ENCODE measurements at places on chromosomes 12 and 14.

DNA sequence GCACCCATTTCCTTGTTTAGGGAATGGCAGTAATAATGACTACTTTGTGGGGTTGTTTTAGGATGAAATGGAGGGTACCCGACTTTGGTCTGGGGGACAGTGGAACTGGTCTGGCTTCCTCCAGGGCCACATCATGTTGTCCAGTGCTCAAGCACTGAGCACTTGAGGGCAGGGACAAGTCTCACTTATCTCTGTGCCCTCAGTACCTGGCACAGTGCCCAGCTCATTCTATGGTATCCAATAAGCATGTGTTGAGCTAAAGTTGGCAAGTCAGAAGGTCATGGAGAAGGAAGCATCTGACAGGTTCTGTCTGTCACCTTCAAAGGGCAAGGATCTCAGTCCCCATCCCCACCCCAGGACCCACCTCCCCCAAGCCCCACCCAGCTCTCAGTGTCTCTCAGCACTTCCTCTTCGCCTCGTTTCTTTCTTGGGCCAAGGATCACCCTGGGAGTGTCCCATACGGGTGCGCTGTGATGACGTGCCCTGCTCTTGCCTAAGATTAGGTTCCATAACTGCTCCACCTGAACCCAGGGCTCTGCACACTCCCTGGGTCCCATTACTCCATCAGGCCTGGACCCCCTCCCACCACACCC lies 24.3 kb upstream of the TMEM106C start:
- no peak for DNase-seq

DNA sequence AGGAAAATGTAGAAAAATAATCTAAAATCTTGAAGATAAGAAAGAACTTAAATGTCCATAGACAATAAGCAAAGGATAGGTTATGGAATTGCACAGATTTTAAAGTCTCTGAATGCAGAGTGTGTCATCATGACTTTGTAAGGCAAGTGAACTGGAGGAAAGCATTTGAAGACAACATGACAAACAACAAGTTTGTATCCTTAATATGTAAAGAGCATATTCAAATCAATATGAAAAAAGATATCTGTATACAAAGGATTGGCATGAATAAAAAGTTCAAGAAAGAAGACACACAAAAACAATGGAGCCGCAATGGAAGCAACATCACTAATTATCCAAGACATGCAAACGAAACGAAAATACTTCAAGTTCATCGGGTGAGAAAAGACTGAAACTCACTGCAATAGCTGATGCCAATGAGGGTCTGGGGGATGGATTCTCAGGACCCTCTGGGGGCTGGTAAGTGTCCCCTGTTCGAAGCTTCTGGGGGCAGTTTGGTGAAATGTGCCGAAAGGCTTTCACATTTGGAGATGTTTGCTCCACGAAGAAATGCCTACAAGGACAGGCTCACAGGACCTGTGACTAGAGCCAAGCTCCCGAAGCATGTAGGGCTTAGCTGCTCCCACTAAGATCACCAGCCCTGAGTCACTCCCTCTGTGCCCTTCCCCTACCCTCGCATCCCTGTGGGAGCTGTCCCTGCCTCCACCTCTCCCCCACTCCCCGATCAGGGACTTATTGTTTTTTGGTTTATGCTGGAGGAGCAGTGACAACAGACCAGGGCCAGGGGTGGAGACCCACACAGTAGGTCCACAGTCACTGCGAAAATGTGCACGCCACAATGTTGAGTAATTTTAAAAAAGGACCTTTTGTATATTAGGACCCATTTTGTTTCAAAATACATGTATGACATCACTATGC lies 345.7 kb upstream of the SFSWAP start:
- DNase-seq, result no peak

- DNase-seq, result peak; percentile 2
Measured at GRCh38 chr12:65742018-65743010, 82.0 kb upstream of the HMGA2 start.

DNA sequence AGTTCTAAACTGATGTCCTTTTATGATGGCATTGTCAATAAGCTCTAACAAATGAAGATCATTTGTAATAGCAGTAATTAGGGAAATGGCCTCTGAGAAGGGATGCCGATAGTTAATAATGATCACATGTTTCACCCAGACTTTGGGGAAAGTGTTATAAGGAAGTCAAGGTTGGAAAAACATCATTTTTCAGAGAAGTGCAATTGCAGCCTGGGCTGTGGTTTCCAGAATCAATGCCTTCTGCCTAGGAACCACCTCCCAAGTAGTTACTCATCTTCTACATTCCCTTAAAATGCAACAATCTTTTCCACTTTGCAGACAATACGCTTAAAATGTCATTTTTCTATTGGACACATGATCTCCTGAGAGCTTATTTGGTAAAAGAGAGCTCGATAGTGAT lies 879 bp downstream of the EDDM3A start:
- no peak for DNase-seq

GRCh38 chr12:107748472-107748871 lies 12.5 kb downstream of the PRDM4 start:
- no peak for DNase-seq

DNA sequence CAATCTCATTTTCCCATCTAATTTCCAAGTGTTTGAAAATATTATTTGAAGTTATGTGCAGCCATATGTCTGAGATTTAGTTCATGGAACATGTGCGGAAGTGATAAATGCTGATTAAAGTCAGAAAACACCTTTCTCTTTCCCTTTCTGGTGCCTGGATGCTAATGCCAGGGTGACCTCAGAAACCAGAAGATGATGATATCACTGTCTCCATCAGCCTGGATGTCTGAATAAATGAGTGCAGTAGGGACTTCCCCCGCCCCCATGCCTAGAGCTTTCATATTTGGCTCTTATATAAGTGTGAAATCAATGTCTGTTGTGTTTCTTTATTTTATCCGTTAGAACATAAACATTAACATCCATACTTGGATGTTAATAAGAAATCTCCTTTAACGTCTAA lies 261.9 kb upstream of the LRIG3 start:
- peak; percentile 6 for DNase-seq

DNA sequence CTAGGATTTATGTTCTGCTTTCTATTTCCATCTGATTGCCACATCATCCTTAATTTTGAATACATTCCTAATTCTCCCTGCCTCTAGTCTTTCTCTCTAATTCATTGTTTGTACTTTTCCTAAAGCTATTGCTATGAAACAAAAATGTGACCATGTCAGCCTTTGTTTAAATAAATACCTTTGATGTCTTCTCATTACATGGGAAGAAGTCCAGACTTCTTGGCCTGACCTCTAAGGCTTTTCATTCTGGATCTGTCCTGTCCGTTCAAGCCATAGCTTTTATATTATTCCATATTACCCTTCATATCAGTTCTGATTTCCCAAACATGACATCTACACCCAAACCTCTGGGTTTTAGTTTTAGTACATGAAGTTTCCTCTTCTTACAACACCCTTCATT lies 91.4 kb downstream of the CDK17 start:
- no peak for DNase-seq

DNA sequence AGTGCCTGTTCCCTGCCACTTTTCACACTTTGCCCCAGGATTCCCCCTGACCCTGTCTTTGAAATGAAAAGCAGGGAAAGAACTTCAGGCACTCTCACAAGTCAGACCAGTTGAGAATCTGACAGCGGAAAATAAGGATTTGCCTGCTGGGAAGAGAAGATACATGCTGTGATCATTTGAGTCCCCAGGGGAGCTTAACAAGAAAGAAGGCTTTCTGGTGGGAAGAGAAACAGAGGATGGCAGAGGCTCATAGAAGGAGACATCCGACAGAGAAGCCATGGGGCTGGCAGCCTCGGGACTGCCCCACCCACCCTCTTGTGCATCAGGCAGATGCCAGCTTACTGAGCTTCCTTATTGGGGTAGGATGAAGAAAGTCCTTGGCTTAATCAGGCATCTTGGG lies 11.9 kb downstream of the TTC9 start:
- no peak for DNase-seq

DNA sequence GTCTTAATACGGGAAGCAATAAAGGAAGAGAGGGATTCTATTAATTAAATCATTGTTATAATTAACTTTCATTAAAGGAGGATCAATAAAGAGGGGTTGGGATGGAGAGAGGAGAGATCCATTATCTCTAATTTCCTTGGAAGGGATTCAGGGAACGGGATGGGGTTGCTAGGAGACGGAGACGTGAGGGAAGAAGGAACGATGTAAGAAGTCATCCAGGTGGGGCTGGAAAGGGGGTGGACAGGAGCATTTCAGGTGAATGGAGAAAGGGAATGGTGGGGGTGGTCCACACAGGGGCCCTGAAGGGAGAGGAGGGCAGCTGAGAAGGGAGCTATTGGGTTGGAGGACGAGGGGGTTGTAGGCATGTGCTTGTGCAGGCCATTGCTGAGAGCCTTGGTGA lies 17.2 kb downstream of the CALCOCO1 start:
- DNase-seq, result no peak

DNA sequence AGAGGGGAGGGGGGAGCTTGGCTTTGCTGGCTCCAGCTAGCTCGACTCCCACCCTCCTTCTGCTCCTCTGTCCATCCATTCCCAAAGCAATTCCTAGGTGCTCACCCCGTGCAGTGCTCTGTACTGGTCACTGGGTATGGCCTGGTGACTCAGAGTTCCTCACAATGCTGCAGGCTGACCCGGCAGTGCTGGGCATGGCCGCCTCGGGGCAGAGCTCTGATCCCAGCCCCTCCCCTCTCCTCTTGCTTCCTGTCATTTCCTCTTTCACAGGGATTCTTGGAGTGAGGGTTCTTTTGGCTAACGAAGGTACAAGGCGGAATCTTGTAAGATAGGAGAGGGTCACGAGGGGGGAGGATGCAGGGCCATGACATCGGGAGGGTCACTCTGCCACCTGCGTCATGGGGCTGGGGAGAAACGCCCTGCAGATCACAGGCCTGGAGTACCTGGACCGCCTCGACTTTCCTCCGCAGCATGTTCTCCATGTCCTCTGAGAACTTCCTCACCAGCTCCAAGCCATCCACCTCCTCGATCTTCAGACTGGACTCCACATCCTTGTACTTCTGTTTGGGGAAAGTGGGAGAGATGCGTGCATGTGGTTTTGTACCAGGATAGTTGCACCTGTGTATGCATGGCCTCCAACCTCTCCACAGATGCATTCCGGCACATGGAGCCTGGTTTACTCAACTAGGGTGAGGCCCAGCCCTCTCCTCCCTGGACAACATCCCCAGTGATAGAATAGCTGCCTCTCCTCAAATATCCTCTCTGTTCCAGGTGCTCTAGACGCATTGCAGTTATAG lies 5.7 kb downstream of the CACNA2D4 start:
- no peak for DNase-seq

DNA sequence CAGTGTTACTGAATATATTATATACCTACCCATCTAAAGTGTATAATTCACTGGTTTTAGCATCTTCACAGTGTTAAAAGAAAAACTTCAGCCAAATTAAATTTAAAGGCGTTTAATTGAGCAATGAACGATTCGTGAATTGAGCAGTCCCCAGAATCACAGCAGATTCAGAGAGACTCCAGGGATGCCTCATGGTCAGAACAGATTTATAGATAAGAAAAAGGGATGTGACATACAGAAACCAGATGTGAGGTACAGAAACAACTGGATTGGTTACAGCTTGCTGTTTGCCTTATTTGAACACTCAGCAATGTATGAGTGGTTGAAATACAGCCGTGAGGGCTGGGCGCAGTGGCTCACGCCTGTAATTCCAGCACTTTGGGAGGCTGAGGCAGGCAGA lies 84.6 kb downstream of the WNK1 start:
- DNase-seq, result no peak

DNA sequence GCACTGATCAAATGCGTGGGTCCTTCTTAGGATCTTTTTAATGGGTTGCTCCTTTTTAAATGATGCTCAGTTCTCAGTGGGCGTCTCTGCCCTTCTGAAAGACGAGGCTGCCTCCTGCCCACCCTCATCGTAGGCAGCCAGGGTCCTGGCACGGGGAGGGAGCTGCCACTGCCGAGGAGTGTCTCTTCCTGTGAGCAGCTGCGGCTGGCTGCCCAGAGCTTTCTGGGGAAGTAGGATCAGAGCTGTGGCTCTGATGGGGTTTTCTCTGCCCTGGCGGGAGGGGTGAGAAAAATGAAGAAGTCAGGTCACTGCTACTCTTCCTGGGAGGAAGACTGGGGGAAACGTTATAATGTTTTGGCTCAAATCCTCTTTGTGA lies 31.1 kb upstream of the BEGAIN start:
- DNase-seq, result no peak

DNA sequence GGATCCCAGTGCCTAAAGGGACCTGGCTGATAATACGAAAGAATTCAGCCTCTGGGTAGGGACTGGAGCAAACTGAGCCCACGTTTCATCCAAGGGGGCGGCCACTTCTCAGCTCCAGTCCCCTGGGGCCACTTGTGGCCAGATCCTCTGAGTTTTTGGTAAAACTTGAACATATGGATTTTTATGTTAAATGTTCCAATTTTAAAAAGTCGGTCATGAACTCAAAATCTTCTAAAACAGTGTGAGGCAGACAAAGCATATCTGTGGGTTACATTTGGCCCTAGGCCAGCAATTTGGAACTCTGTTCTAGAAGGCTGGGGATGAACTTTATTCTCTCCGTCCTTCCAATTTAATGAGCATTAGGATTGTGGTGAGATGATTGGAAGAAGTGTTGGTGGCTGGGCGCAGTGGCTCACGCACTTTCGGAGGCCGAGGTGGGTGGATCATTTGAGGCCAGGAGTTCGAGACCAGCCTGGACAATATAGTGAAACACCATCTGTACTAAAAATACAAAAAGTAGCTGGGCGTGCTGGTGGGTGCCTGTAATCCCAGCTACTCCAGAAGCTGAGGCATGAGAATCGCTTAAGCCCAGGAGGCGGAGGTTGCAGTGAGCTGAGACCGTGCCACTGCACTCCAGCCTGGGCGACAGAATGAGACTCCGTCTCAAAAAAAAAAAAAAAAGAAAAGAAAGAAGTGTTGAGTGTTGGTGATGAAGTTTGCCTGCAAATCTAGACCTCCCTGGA lies 3.0 kb upstream of the PPP1CC start:
- DNase-seq, result no peak

DNA sequence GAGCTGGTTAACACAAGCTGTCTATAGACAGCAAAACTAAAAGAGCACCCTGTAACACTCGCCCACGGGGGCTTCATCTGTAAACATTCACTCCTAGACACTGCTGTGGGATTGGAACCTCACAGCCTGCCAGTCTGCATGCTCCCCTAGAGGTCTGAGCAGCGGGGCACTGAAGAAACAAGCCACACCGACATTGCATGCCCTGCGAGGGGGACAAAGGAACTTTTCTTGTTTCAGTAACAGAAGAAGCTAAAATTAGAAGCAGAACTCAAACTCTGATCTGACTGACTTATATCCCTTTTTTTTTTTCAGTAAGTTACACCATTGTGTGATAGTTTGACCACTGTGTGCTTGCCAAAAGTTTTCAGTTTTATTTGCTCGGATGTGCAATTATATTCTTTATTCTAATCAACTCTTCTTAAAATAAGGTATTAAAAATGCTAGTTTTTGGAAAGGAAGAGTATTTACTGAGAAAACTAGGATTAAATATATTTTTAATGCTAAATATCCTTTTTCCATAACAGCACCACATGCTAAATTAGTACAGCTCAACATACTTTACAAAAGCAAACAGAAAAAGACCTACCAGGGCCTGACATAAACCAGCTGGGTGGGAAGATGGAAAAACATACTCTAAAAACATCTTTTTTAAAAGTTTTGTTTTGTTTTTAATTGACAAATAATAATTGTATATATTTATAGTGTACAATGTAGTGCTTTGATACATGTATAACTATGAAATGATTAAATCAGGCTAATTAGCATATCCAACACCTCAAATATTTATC lies 100.2 kb downstream of the EPS8 start:
- DNase-seq, result no peak

- DNase-seq, result no peak
Measured at GRCh38 chr14:77250927-77251326, 20.1 kb downstream of the NGB start.

- peak; percentile 69 for DNase-seq
Measured at GRCh38 chr14:91367173-91368171, 50.1 kb downstream of the CCDC88C start.

All from activated naive CD4-positive, alpha-beta T cell treated with Interleukin-2 at 50 U/mL for 16 hours (primary cell).